ENCODE measurements at places on chromosomes 5 and 9.

DNA sequence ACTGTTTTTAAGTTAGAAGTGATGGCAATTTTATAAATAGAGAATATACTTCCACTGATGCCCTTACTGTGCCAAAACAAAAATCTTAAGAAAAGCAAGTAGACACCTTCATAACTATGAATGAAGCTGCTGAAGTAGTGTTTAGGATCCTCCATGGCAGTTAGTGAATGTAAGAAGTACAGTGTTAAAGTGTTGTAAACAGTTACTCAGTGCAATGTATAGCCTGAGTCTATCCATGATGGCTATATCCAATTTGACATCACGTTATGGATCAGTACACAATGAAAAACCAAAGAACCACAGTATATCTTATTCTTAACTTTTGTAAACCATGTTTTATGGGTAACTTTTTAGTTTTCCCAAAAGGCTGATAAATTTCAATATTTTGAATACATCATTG is 7.1 kb downstream of the CCNG1 start:
- DNase-seq = no peak

GRCh38 chr9:135240222-135240621 is 152.8 kb downstream of the OLFM1 start:
- DNase-seq = no peak

- DNase-seq = no peak
These were observed 88.6 kb upstream of the CDKN2B start for GRCh38 chr9:22097707-22098106.

- no peak for DNase-seq
These were observed 288.7 kb downstream of the FBXL17 start for GRCh38 chr5:108093186-108093585.

DNA sequence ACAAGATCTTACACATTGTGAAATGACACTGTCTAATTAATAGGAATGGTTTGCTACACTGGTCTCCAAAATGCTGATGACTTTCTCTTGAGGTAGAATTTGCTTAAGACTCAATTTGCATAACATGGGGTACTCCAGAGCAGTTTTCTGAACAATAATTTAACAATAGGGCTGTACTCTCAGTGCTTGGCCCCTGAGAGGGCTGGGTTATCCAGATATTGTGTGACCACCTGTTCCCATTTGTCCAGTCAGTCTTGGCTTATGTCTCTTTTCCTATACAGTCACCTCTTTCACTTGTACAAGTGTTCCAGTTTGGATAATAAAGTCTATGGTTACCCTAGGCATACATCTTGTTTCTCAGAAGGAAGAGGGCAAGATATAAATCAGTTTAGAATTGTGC is 17.9 kb downstream of the ZSWIM6 start:
- no peak for DNase-seq

- no peak for DNase-seq
These were observed 4.4 kb upstream of the GRPEL2 start for GRCh38 chr5:149340920-149341319.

Measured in GM10248 (cell line).